Activated naive CD4-positive, alpha-beta T cell treated with Interleukin-2 at 50 U/mL for 16 hours (primary cell): ENCODE measurements at places on chromosomes 5 and 9.

GRCh38 chr9:79574781-79575180, 3.0 kb downstream of the TLE4 start:
- no peak for DNase-seq

GRCh38 chr9:89362647-89363310, 44.5 kb downstream of the SECISBP2 start:
- DNase-seq = no peak

- DNase-seq = no peak
These were observed 173.5 kb upstream of the FBXL7 start for GRCh38 chr5:15326471-15326870.

DNA sequence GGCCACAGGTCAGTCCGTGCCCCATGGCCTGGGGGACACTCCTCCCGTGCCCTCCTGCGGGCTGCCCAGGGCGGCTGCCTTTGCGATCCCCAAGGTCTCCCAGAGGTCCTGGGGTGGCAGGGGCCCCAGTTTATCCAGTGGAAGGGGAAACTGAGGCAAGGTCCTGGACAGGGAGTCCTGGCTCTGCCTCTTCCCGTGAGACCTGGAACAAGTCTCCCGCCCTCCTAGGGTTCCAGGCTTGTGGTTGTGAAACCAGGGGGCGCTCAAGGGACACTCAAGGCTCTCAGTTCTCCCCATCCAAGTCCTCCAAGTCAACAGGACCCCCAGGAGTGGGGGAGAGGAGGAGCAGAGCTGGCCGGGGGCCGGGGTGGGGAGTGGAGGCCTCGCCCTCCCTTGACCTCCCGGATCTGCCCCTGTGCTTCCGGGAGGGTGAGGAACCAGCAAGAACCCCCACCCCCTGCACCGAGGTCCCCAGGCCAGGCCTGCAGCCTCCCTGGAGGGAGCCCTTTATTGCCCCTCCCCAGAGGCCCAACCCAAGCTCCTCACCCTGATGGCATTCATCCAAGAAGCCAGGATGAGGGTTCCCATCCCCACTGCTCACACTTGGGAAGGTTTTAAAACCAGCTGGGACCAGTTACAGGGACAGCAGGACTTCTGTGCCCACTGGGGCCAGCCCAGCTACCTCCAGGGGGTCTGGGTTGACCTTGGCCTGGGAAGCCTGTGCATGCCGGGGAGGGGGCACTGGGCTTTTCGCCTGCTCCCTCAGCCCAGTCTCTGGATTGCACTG, 24.7 kb upstream of the TMEM250 start:
- no peak for DNase-seq

- no peak for DNase-seq
These were observed 19.1 kb upstream of the KCNMB1 start for GRCh38 chr5:170408226-170408625.

DNA sequence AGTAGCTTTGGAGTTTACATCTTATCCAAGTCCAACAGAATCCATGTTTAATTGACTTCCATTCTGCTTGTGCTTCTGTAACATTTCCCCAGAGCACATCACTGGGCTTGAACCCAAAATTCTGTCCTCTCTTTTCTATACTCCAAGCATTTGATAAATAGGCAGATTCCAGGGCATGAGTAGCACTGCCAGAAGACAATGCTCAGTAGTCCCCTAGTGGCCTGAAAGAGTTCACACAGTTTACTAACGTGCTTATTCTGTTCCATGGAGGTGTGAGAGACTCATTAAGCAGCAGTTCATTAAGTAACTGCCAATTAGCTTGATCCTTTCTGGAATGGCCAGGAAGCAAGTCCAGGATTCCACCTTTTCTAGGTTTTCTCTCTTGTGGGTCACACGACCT, 9.4 kb upstream of the GABRA6 start:
- no peak for DNase-seq

- no peak for DNase-seq
These were observed 48.5 kb upstream of the NAA35 start for GRCh38 chr9:85892401-85892800.

- DNase-seq = no peak
These were observed 86.7 kb upstream of the ICE1 start for GRCh38 chr5:5335700-5336264.

- DNase-seq = no peak
These were observed 5.2 kb downstream of the MEF2C start for GRCh38 chr5:88877826-88878225.

DNA sequence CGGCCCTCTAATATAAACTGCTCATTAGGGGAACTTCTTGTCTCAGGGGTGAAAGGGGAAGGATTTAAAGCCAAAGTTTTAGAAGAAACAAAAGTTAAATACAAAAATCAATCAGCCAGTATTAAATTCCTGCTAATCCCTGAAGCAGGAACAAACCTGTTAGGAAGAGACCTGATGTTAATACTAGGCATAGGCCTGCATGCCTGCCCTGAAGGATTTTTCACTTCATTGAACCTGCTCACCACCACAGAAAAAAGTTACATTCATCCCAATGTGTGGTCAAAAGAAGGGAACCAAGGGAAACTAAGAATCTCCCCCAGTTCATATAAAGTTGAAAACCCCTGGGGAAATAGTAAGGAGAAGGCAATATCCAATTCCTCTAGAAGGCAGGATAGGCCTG, 9.4 kb upstream of the RNF180 start:
- DNase-seq = no peak

DNA sequence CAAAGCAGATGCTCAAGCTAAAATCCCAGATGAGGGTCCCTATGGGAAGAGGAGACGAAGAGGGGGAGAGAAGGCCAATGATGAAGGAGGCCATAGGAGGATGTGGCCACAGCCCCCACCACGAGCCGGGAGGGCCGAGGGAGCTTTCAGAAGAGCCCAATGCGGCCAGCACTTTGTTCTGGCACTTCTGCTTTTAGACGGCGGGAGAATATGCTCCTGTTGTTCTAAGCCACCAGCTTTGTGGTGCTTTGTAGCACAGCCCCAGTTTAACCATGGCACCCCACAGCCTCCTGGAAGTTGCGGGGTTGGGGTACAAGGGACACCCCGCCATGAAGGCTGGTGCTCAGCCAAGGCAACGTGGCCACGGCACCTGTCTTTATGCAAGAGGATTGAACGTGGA, 33.4 kb downstream of the LPCAT1 start:
- DNase-seq = no peak

DNA sequence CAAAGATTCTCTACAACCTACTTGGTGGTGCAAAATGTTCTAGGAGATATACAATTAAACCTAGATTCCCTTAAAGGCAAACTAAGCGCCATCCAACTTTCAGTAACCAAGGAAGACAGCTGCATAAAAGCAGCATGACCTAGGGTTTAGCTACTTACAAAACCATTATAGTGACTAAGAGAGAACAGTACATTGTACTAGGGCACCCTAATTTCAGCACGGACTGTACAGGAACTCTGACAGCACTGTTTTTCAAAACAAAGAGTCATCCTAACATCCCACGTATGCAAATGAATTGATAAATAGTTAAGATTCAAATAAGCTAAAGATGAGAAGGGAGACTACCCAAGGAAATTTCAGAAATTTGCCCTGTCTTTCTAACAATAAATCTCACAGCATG, 30.0 kb downstream of the STRBP start:
- DNase-seq = no peak

DNA sequence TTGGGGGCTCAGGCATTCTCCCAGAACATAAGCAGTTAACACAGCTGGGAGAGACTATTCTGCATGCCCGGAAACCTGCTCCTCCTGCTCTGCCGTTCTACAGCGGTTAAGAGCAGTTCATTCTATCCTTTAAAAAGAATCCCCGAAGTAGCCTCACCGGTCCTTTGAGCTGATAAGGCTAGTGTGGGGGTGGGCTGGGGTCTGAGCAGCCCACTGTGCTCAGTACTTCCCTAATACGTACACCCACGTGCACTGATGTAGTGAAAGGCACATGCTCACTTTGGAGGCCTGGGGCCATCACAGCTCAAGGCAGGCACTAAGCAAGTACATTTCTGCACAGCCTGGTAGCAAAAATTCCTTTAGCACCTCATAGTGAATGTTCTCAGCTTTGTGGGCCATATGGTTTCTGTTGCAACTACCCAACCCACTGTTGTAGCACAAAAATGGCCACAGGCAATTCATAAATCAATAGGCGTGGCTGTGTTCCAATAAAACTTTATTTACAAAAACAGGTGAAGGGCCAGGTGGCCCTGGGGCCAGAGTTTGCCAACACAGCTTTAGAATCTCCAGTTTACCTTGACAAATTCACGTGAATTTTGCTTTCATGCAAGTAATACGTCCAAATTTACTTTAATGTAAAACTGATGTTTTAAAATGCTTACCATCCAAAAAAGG, 136.4 kb downstream of the ZNF354C start:
- DNase-seq = no peak

- no peak for DNase-seq
These were observed at the start of gene GABRB2 for GRCh38 chr5:161546470-161547301. GABRB2 (minus strand) TSS chr5:161546725; CDS start chr5:161546643, 82 bp downstream.

DNA sequence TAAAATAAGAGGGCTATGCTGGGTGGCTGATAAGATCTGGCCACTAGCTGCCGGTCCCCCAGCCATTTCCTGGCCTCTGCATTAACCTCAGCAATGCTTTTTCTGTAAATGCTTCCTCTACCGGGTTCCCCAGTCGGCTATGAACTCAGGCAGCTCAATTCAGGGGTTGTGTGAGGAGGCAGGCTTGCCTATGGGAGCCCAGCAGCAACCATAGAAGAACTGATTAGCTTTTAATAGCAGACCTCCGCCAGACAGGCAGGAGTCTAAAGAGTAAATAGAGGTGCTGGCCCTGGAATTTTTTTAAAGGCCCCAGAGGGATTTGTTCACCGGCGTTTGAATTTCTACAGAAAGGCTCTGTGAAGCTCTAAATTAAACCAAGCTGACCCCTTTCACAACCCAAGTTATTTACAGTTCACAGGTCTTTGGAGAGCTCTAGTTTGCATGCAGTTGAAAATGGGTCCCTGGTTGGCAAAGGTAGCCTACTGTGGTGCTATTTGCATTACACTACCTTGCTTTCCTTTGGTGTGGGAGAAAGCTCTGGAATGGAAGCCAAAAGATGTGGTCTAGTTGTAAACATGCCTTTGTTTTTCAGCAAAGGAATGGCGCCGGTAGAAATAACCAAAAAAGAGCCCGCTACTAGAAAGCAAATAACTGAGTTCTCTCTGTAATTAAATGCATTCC, 289.7 kb upstream of the SEMA6A start:
- no peak for DNase-seq

DNA sequence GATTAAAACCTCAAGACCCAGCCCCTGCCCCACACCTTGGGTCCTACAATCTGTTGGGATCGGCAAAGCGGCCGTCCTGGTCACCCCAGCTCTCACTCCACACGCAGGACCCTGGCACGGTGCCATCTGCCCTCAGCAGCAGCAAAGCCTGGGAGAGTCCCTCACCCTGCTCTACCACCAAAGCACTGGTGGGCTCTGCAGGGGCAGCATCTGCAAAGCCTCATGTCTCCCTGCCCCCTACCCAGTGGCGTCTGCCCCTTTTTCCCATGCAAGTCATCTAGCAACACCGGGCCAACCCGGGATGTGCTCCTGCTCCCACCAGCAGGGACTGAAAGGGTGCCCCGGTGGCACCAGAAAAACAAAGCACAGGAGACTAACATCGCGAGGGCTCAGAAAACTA, 19.6 kb upstream of the CNOT6 start:
- DNase-seq = no peak

DNA sequence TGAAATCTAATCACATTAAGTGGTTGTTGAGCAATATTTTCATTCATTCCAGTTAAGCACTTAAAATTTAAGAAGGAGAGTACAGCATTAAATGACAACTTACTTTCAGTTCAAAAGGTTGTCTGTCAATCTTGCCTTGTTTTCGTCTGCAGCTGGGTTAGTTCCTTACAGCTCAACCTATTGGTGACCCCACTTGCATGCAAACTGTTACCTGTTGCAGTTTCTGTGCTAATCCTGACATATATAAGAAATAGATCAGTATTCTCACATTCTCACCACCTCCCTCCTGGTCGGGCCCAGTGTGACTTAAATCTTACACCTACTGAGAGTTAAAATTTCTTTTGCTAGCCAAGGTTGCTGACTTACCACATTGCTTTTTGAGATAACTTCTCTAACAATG, 191.8 kb upstream of the SMC2 start:
- no peak for DNase-seq

- DNase-seq = no peak
These were observed 373.1 kb upstream of the SMC2 start for GRCh38 chr9:103721056-103721455.

- DNase-seq = no peak
These were observed 64.5 kb downstream of the EPB41L4B start for GRCh38 chr9:109256336-109256735.

DNA sequence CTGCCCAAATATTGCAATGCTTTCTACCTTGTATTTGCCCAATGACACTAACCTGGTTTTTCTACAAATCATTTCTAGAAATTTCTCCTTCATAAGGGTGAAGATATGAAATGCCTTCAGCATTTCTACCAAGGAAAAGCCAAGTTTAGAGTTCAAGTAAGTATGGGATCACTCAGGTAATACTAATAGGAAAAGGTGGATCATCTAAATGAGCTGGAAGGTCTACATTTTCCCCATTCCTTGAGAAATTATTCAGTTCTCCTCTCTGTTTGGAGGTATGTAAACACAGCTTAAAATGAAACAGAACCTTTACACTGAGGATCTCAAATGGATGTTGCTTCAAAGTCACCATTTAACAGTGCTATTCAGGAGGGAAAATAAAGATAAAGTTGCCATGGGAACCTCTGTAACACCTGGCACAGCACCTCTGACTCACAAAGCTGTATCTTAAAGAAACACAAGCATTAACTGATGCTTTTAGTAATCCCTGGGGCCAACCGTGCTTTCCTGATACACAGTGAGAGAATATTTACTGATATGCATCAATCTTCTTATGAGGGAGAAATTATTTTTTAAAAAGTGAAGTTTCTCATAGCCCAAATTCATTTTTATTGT, 161.3 kb downstream of the DRD1 start:
- DNase-seq = no peak

DNA sequence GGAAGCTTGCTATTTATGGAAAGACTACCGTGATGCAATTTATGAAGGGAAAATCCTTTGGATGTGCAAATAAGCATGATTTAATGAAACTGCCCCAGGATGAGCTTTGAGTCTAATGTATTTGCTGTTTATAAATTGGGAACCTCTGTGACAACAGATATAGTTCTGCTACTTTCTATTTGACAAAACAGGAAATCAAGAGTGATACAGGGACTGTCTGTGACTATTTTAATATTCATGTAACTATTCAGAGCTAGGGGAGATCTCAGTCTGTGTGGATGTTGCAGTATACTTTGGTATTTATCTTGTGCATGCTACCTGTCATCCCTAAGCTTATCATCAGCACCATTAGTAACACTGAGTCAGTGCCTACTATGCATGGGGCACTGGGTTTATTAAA, 132.1 kb downstream of the PDZD2 start:
- no peak for DNase-seq

- DNase-seq = no peak
These were observed 13.1 kb upstream of the DCAF12 start for GRCh38 chr9:34139477-34140146.

- no peak for DNase-seq
These were observed 21.5 kb upstream of the PLEKHG4B start for GRCh38 chr5:70440-70839.

DNA sequence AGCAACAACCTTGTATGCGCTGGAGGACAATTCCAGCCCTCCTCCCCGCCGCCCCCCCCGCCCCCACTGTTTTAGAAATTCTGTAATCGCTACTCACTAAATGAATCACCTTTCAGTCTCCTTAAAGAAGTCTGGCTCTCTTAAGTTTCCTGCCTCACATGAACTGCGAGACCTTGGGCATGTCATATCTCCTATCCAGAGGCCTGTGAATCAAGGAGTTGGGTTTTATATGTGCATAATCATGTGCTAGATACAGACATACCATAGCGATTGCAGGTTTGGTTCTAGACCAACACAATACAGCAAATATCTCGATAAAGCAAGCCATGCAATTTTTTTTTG, 337 bp upstream of the DMAC1 start:
- no peak for DNase-seq

- DNase-seq = no peak
These were observed 29.6 kb downstream of the IRF1 start for GRCh38 chr5:132460846-132461568.
